Psoas muscle (tissue), 8 donors: ENCODE measurements at places on chromosomes 11 and 22. TPM values are rescaled to one million over a fixed set of nuclear protein-coding genes. Genes with fewer than 3 reads are reported as not detected.

The KDM4E gene
- not detected for total RNA-seq

The MFRP gene
- not detected for total RNA-seq

DNA sequence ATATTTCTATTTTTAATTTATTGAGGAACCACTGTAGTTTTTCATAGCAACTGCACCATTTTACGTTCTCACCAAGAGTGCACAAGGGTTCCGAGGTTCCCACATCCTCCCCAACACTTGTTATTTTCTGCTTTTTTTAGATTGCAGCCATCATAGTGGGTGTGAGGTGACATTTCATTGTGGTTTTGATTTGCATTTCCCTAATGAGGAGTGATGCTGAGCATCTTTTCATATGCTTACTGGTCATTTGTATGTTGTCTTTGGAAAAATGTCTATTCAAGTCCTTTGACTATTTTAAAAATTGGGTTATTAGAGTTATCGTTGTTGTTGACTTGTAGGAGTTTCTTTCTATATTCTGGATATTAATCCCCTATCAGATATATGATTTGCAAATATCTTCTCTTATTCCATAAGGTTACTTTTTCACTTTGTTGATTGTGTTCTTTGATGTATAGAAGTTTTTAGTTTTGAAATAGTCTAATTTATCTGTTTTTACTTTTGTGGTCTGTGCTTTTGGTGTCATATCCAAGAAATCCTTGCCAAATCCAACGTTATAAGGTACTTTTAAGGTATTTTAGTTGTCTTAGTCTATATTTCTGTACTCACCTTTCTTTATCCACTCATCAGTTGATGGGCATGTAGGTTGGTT lies 9.0 kb downstream of the NEAT1 start:
- peak overlapping the region; percentile 86 for H3K4me3 ChIP-seq
- H3K36me3 ChIP-seq = peaks cover 94% of the 10 kb centered on the region
- peak overlapping the region; percentile 100 for H3K27ac ChIP-seq
- peaks cover 65% of the 10 kb centered on the region for H3K4me1 ChIP-seq
- DNase-seq = no peak

- no peak overlapping the region for H3K27ac ChIP-seq
- no peak for DNase-seq
- H3K36me3 ChIP-seq = no peaks in the 10 kb centered on the region
- no peak overlapping the region for H3K4me3 ChIP-seq
Observed at GRCh38 chr11:44178381-44178780, 82.9 kb downstream of the EXT2 start.
